ENCODE measurements at places on chromosomes 3 and 15. TPM values are rescaled to one million over a fixed set of nuclear protein-coding genes. Genes with fewer than 3 reads are reported as not detected.

CXCR6 gene
- total RNA-seq, result not detected

ZNF860 gene
- 0.61 TPM for total RNA-seq

LRRC2 gene
- not detected for total RNA-seq

C3orf38 gene
- 28.4 TPM for total RNA-seq

SPESP1 gene
- total RNA-seq, result 4.9 TPM

RBM6 gene
- total RNA-seq, result 50.2 TPM

CDHR4 gene
- total RNA-seq, result not detected

CCDC80 gene
- 7.5 TPM for total RNA-seq

C2CD4B gene
- total RNA-seq, result 65.3 TPM

RASGRP1 gene
- total RNA-seq, result under 0.01 TPM

CCDC50 gene
- total RNA-seq, result 191 TPM

LRRC15 gene
- not detected for total RNA-seq

GPR27 gene
- total RNA-seq, result not detected

C3orf85 gene
- total RNA-seq, result not detected

GOLGA8M gene
- 1.9 TPM for total RNA-seq

LSM3 gene
- 12.7 TPM for total RNA-seq

LTF gene
- not detected for total RNA-seq

IQCF5 gene
- not detected for total RNA-seq

SCAANT1 gene
- not detected for total RNA-seq

FEZF2 gene
- not detected for total RNA-seq

FEM1B gene
- total RNA-seq, result 36.4 TPM

ITGA11 gene
- under 0.01 TPM for total RNA-seq

RPN1 gene
- 429 TPM for total RNA-seq

FGF7 gene
- 0.32 TPM for total RNA-seq

ZNF774 gene
- total RNA-seq, result 0.97 TPM

RASGRF1 gene
- not detected for total RNA-seq

OSBPL10 gene
- 15.8 TPM for total RNA-seq

PLA2G4D gene
- total RNA-seq, result not detected

CYP8B1 gene
- not detected for total RNA-seq

PYGO1 gene
- total RNA-seq, result 1.6 TPM

SMAD6 gene
- total RNA-seq, result 12.2 TPM

CACNA2D3 gene
- not detected for total RNA-seq

CCR9 gene
- total RNA-seq, result not detected

CGNL1 gene
- total RNA-seq, result 19.2 TPM

CFAP100 gene
- not detected for total RNA-seq
